ENCODE measurements at places on chromosomes 1 and 21. TPM values are rescaled to one million over a fixed set of nuclear protein-coding genes. Genes with fewer than 3 reads are reported as not detected.
A peak's percentile ranks its signal among the peaks of the same experiment; 100 is the strongest.

Gene HPCA
- total RNA-seq = 0.29 TPM

Gene OR6K3
- not detected for total RNA-seq

Gene TINAGL1
- total RNA-seq = not detected

GRCh38 chr21:43819511-43820405 lies 30.4 kb downstream of the RRP1 start:
- peaks cover 2% of the 10 kb centered on the region for H3K36me3 ChIP-seq
- no peak for DNase-seq
- no peak overlapping the region for H3K27ac ChIP-seq
- no peaks in the 10 kb centered on the region for H3K27me3 ChIP-seq

DNA sequence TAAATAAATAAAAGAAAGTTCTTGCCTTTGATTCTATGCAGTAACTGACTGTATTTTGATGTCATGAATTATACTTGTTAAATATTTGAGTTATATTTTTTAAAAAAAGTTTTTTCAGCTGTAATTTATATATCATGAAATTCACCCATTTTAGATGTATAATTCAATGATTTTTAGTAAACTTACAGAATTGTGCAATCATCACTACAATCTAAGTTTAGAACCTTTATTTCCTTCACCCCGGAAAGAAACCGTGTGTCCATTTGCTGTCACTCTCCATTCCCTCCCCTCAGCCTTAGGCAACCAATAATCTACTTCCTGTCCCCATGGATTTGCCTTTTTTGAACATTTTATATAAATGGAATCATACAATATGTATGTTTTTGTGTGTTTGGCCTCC lies 32.5 kb upstream of the DISC1 start:
- H3K27me3 ChIP-seq = no peaks in the 10 kb centered on the region
- DNase-seq = no peak
- H3K4me3 ChIP-seq = no peak overlapping the region
- H3K36me3 ChIP-seq = no peaks in the 10 kb centered on the region
- peaks cover 14% of the 10 kb centered on the region for H3K4me1 ChIP-seq

Gene SYCP1
- total RNA-seq = not detected

Gene CTSE
- not detected for total RNA-seq

Gene SPRR2G
- not detected for total RNA-seq

DNA sequence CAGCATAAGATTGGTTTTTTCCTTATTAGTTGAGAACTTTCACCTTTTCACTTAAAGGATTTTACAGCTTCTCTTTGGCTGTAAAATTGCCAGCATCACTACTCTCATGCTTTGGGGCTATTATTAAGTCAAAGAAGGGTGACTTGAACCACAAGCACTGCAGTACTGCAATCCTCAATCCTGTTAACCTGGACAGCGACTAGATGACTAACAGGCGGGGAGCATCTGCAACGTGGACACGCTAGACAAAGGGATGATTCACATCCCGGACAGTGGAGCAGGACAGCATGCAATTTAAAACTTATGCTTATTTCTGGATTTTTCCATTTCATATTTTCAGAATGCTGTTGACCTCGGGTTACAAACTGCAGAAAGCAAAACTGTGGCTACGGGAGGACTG lies 8.1 kb downstream of the ARV1 start:
- no peak overlapping the region for H3K4me3 ChIP-seq
- H3K27me3 ChIP-seq = no peaks in the 10 kb centered on the region
- peaks cover 27% of the 10 kb centered on the region for H3K36me3 ChIP-seq
- H3K4me1 ChIP-seq = peaks cover 12% of the 10 kb centered on the region

DNA sequence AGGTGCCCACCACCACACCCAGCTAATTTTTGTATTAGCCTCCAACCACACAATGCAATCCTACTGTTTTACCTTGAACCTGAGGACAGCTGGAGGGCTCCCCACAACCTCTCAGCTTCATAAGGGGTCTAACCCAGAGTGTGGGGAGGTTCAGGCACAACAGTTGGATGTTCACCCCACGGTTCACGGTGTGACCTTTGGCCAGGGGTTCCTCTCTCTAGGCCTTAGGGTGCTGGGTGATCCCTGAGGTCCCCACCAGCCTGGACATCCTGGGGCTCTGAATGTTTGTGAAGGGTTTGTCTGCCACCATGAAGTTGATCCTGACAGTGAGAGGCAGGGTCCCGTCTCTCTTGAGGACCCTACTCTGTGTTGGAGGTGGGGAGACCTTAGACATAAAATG lies 3.9 kb downstream of the ACOT11 start:
- no peaks in the 10 kb centered on the region for H3K36me3 ChIP-seq
- no peak overlapping the region for H3K4me3 ChIP-seq
- no peaks in the 10 kb centered on the region for H3K27me3 ChIP-seq
- DNase-seq = no peak
- no peak overlapping the region for H3K27ac ChIP-seq
- no peaks in the 10 kb centered on the region for H3K4me1 ChIP-seq

- peaks cover 29% of the 10 kb centered on the region for H3K27me3 ChIP-seq
- H3K4me1 ChIP-seq = no peaks in the 10 kb centered on the region
- no peak overlapping the region for H3K4me3 ChIP-seq
Observed at GRCh38 chr1:33599516-33600115, 127.2 kb downstream of the ZSCAN20 start.

DNA sequence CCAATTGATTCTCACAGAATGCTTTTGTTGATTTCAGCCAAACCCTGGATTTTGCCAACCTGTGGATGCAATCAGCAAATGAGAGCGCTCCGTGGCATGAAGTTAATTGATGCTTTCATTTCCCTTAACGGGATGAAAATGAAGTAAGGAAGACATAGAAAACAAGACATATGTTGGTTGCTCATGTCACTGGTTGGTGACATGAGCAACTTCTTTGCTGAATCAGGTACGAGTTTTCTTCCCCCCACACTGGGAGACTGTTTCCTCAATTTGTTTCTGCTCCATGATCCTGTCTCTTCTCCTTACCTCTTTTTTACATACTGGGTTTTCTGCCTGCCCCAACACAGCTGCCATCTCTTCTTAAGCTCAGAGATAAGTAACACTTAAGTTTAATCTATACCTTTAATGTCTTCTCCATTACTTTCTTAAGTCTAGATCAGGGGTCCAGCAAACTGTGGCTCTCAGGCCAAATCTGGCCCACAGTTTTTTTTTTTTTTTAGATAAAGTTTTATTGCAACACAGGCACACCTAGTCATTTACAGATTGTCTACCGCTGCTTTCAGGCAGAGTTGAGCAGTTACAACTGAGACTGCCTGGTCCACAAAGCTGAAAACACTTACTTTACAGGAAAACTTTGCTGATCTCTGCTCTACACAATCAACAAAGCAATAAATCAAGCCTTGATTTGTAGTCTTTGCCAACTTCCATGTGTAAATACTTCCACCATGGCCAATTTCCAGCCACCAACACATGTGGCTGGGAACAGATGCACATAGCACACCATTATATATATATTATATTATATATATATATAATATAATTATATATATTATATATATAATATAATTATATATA lies 13.3 kb downstream of the GPR157 start:
- H3K27ac ChIP-seq = no peak overlapping the region
- H3K27me3 ChIP-seq = no peaks in the 10 kb centered on the region
- no peaks in the 10 kb centered on the region for H3K36me3 ChIP-seq

Gene PDZK1IP1
- not detected for total RNA-seq

- peaks cover 2% of the 10 kb centered on the region for H3K36me3 ChIP-seq
- H3K4me1 ChIP-seq = peaks cover 33% of the 10 kb centered on the region
- H3K27ac ChIP-seq = no peak overlapping the region
Observed at GRCh38 chr21:34905218-34905537, 143.9 kb downstream of the RUNX1 start.

- peaks cover 44% of the 10 kb centered on the region for H3K4me1 ChIP-seq
- DNase-seq = peak; percentile 50
- peaks cover 30% of the 10 kb centered on the region for H3K36me3 ChIP-seq
- peak overlapping the region; percentile 71 for H3K4me3 ChIP-seq
- peak overlapping the region; percentile 88 for H3K27ac ChIP-seq
- H3K27me3 ChIP-seq = no peaks in the 10 kb centered on the region
Observed at GRCh38 chr1:26799479-26800142, 11.9 kb downstream of the PIGV start.

Gene SLC44A5
- 0.28 TPM for total RNA-seq

- no peaks in the 10 kb centered on the region for H3K4me1 ChIP-seq
- no peak overlapping the region for H3K27ac ChIP-seq
- DNase-seq = no peak
- H3K36me3 ChIP-seq = no peaks in the 10 kb centered on the region
- H3K27me3 ChIP-seq = peaks cover 4% of the 10 kb centered on the region
Observed at GRCh38 chr1:55466373-55466772, 251.2 kb upstream of the USP24 start.

DNA sequence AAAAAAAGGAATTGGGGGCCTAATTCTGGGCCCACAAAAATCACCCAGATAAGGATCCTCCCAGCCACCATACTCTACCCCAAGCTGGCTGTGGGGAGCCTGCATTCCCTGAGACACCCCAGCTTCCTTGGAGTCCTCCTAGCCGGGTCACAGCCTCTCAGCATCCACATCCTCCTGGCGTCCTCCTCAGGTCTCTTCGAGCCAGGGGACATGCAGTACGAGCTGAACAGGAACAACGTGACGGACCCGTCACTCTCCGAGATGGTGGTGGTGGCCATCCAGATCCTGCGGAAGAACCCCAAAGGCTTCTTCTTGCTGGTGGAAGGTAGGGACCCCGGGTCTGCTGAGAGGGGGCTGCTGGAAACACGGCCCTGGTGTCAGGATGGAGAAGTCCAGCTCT lies 64.3 kb downstream of the ALPL start:
- peaks cover 24% of the 10 kb centered on the region for H3K27me3 ChIP-seq
- no peak overlapping the region for H3K4me3 ChIP-seq
- DNase-seq = no peak
- no peaks in the 10 kb centered on the region for H3K4me1 ChIP-seq
- no peaks in the 10 kb centered on the region for H3K36me3 ChIP-seq
- no peak overlapping the region for H3K27ac ChIP-seq

GRCh38 chr1:169110689-169111447 lies 4.4 kb downstream of the ATP1B1 start:
- H3K36me3 ChIP-seq = peaks cover 12% of the 10 kb centered on the region
- DNase-seq = no peak
- peaks cover 9% of the 10 kb centered on the region for H3K27me3 ChIP-seq
- H3K4me1 ChIP-seq = peaks cover 31% of the 10 kb centered on the region

Gene EGLN1
- 36.3 TPM for total RNA-seq

- DNase-seq = no peak
- peak overlapping the region; percentile 19 for H3K4me3 ChIP-seq
- peaks cover 93% of the 10 kb centered on the region for H3K4me1 ChIP-seq
- no peaks in the 10 kb centered on the region for H3K27me3 ChIP-seq
Observed at GRCh38 chr1:111599781-111600693, 19.6 kb upstream of the RAP1A start.

All from activated naive CD8-positive, alpha-beta T cell treated with anti-CD3 and anti-CD28 coated beads for 36 hours (primary cell).